Osteocyte (in vitro differentiated cells): ENCODE measurements at places on chromosomes 1 and 21. TPM values are rescaled to one million over a fixed set of nuclear protein-coding genes. Genes with fewer than 3 reads are reported as not detected.

Gene MMP23B
- 4.8 and 8.5 TPM in 2 replicates for total RNA-seq

Gene KIF17
- total RNA-seq, result 0.11 TPM in 1 of 2 replicates, not detected in the other

DNA sequence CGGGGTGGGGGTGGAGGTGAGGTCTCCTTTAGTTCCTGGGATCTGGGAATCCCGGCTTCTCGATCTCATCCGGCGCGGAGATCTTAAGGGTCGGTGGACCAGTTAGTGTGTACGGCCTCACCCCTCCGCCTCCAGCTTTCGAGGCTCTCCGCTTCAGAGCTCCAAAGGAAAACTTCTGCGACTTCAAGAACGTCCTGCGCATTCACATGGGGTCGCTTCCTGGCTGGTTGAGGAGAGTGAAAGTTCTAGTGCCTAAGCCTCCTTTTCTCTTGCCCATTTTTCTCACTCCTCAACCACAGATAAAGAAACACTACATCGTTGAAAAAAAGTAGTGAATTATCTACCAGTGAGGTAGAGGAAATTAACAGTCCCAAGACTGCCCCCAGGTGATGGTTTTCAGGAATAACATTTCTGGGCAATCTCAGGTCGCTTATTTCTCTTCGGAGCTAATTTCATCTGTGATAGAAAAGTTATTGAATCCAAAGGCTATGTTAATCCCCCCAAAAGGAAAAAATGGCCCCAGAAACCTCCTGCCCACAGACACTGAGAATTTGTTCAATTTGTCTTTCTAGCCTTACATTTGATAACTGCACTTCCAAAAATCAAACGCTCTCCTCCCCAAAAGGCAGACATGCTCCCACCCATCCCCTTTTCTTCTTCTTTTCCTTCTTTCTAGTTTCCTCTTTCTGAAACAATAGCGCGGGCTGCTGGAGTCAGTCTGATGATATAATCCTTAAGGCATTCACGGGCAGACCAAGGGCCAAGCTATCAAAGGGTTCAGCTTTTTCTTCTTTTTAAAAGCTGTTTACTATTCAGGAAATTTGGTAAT lies 20.6 kb upstream of the TBX15 start:
- H3K4me1 ChIP-seq, result peaks cover 16% of the 10 kb centered on the region
- no peak overlapping the region for H3K27ac ChIP-seq
- H3K36me3 ChIP-seq, result no peaks in the 10 kb centered on the region
- H3K27me3 ChIP-seq, result peaks cover 71% of the 10 kb centered on the region

DNA sequence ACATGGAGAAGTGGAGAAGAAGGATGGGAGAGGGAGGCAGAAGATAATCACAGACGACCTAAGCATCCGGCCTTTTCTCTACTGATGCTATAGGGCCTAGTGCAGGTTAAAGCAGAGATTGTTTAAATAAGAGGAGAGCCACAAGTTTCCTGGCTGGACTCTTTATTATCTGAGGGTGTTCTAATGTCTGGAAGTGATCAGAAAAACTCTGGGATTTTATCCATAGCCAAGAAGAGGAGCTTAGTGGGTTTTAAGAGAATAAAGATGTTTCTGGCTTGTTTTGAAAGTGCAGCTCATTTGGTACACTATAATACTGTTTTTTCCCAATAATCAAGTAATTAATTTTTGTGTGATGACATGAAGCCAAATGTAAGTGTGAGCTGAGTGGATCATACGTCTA lies 419.0 kb downstream of the PTBP2 start:
- no peaks in the 10 kb centered on the region for H3K27me3 ChIP-seq
- H3K4me1 ChIP-seq, result peaks cover 73% of the 10 kb centered on the region
- no peak for DNase-seq
- H3K36me3 ChIP-seq, result peaks cover 4% of the 10 kb centered on the region
- H3K27ac ChIP-seq, result no peak overlapping the region
- H3K4me3 ChIP-seq, result no peak overlapping the region

GRCh38 chr1:112359961-112360767 lies 35.9 kb upstream of the CTTNBP2NL start:
- peaks cover 57% of the 10 kb centered on the region for H3K27me3 ChIP-seq
- H3K4me1 ChIP-seq, result peaks cover 11% of the 10 kb centered on the region
- peak overlapping the region; percentile 20 for H3K27ac ChIP-seq
- H3K36me3 ChIP-seq, result no peaks in the 10 kb centered on the region
- DNase-seq, result no peak
- peak overlapping the region; percentile 22 for H3K4me3 ChIP-seq

DNA sequence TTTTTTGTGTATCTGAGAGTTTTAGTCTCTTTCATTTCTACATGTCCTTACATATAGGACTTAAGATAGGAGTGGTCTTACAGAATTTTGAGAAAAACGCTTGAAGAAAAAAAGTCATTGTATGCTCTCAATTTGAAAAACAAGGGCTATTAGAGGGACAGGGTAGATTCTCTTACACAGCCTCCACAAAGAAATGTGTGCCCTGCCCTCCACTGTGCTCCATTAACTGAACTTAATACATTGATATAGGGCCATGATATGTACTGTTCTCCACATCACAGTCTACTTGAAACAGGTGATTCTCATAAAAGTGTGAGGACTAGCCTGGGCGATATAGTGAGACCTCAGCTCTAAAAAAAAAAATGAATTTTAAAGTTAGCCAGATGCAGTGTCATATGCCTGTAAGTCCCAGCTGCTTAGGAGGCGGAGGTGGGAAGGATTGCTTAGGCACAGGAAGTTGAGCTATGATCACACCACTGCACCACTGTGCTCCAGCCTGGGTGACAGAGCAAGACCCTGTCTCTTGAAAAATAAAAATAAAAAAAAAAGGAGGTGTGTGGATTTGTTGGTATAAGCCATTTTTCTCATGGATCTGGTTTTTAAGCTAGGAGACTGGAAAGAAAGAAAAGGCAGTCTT lies 77.0 kb downstream of the HMCN1 start:
- no peak overlapping the region for H3K4me3 ChIP-seq
- no peak for DNase-seq
- H3K4me1 ChIP-seq, result peaks cover 27% of the 10 kb centered on the region
- no peaks in the 10 kb centered on the region for H3K36me3 ChIP-seq
- H3K27me3 ChIP-seq, result no peaks in the 10 kb centered on the region
- no peak overlapping the region for H3K27ac ChIP-seq

GRCh38 chr1:33093004-33093403 lies 12.1 kb downstream of the AZIN2 start:
- H3K27ac ChIP-seq, result no peak overlapping the region
- no peak overlapping the region for H3K4me3 ChIP-seq
- peaks cover 3% of the 10 kb centered on the region for H3K36me3 ChIP-seq
- H3K4me1 ChIP-seq, result peaks cover 16% of the 10 kb centered on the region
- no peak for DNase-seq
- no peaks in the 10 kb centered on the region for H3K27me3 ChIP-seq

DNA sequence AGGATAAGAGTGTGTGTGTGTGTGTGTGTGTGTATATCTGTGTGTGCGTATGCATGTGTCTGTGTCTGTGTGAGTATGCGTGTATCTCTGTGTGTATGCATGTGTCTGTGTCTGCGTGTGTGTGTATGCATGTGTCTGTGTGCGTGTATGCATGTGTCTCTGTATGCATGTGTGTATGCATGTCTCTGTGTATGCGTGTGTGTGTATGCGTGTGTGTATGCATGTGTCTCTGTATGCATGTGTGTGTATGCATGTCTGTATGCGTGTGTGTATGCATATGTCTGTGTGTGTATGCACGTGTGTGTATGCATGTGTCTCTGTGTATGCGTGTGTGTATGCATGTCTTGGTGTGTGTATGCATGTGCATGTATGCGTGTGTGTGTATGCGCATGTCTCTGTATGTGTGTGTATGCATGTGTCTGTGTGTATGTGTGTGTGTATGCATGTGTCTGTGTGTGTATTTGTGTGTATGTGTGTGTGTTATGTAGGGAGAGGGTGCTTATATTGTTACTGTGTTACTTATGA lies 247.8 kb downstream of the DYRK1A start:
- H3K36me3 ChIP-seq, result no peaks in the 10 kb centered on the region
- H3K4me3 ChIP-seq, result no peak overlapping the region
- peaks cover 8% of the 10 kb centered on the region for H3K4me1 ChIP-seq
- no peaks in the 10 kb centered on the region for H3K27me3 ChIP-seq
- no peak for DNase-seq
- no peak overlapping the region for H3K27ac ChIP-seq

DNA sequence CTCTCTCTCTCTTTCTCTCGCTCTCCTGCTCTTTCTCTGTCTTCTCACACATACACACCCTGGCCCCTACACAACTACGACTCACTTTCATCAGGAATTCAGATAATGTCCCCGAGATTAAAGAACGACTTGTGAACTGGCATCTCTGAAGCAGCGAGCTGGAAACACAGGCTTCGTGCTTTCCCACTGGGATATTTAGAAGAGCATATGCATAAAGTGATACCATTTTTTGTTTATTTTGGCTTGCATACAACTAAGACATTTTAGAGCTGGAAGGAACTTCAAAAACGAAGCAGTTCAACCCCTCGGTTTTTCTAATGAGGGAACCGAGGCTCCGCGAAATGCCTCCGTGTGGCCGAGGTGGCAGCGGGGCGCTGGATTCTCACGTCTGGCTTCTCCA lies 88.6 kb downstream of the ZBTB18 start:
- DNase-seq, result no peak
- H3K4me1 ChIP-seq, result peaks cover 17% of the 10 kb centered on the region
- no peaks in the 10 kb centered on the region for H3K36me3 ChIP-seq

- H3K4me1 ChIP-seq, result peaks cover 31% of the 10 kb centered on the region
- no peak overlapping the region for H3K27ac ChIP-seq
- DNase-seq, result no peak
- no peak overlapping the region for H3K4me3 ChIP-seq
- peaks cover 5% of the 10 kb centered on the region for H3K36me3 ChIP-seq
- no peaks in the 10 kb centered on the region for H3K27me3 ChIP-seq
These were observed 26.4 kb downstream of the LRRC8D start for GRCh38 chr1:89847191-89847729.

DNA sequence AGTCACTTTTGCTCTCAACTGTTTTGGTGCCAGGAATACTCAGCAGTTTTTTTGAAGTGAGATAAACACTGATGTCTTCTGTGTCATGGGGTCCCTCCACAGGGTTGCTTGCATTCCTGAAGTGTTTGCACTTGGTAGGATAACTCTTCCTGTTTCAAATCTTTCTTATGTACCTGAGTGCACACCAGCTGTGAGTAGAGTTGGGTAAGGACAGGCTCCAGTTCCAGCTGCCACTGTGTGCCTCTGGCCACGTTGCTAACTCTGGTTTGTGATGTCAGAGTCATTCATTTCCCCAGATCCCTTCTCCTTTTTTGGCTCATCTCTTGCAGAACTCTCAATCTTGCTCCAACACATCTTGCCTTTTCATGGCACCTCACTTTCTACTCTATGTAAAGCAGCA lies 356.3 kb upstream of the B3GALT2 start:
- H3K27ac ChIP-seq, result no peak overlapping the region
- no peaks in the 10 kb centered on the region for H3K36me3 ChIP-seq
- no peak overlapping the region for H3K4me3 ChIP-seq
- no peaks in the 10 kb centered on the region for H3K27me3 ChIP-seq
- no peak for DNase-seq
- peaks cover 8% of the 10 kb centered on the region for H3K4me1 ChIP-seq

GRCh38 chr1:186858923-186859322 lies 30.2 kb downstream of the PLA2G4A start:
- H3K27me3 ChIP-seq, result no peaks in the 10 kb centered on the region
- no peak overlapping the region for H3K4me3 ChIP-seq
- H3K4me1 ChIP-seq, result no peaks in the 10 kb centered on the region
- no peak for DNase-seq
- no peaks in the 10 kb centered on the region for H3K36me3 ChIP-seq
- H3K27ac ChIP-seq, result no peak overlapping the region

- no peaks in the 10 kb centered on the region for H3K4me1 ChIP-seq
- H3K36me3 ChIP-seq, result peaks cover 6% of the 10 kb centered on the region
- no peak overlapping the region for H3K4me3 ChIP-seq
- H3K27me3 ChIP-seq, result peaks cover 9% of the 10 kb centered on the region
- H3K27ac ChIP-seq, result no peak overlapping the region
- no peak for DNase-seq
These were observed 6.0 kb downstream of the TRPM2 start for GRCh38 chr21:44359396-44359795.

DNA sequence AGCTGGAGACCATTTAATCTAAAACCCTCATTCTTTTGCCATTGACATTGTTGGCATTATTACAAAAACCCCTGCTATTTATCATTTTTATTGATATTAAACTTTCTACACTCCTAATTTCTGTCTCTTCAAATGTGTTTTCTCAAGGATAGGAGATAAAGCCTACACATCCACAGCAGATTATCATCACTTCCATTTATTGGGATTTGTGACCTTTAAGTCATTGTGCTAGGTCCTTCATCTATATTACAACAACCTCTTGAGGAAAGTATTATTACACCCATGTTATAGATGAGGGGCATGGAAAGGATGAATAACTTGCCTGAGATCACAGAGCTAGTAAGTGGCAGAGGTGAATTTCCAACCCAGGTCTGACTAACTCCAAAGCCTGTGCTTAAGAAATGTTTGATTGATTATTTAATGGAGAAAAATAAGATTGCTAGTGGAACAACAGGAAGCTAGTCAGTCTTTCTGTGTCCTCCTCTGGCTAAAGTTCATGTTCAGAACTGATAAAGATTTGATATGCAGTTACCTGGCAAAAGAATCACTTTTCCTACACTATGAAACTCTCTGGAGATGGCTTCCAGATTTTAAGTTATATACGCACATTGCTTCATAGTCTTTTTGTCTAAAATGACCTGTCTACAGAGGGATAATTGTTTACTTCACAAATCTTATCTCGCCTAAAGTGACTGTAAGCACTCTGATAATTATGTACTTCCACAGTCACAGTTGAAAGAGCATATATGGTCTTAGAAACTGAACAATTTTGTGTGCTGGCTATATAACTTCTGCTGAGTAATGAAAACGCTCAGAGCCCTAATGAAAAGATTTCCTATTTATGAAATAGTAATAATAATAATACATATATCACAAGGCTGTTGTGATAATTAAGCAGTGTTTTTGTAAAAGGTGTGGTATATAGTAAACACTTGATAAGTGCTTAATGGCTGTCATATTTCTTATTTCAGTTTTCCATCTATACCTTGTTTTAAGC lies 15.0 kb downstream of the FMO5 start:
- peaks cover 4% of the 10 kb centered on the region for H3K4me1 ChIP-seq
- H3K4me3 ChIP-seq, result no peak overlapping the region
- no peak for DNase-seq
- peaks cover 4% of the 10 kb centered on the region for H3K36me3 ChIP-seq

DNA sequence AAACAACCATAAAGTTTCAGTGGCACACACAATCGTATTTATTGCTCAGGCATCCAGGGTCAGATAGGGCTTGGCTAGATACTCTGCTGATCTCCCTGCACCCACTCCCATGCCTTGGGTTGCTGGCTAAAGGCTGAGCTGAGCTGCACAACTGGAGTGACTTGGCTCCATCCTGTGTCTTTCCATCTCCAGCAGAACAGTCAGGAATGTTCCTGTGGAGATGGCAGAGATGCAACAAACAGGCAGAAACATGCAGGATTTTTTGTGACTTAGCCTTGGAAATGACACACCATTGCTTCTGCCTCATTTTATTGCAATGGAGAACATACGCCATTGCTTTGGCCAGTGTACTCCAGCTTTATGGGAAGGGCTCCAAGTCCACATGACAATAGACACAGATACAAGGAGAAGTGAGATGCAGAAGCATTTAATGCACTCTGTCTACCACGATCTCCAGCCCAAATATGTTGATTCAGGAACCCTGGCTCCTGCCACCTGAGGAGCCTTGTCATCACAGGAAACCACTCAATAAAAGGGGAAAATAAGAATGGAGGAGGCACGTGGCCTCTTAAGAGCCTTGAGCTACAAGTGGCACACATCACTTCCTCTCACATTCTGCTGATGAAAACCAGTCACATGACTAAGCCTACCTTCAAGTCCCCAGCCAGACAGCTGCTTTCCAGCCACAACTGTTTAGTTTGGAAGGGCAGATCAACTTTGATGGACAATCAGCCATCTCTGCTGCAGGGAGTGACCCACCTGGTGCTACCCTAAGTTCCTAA lies 10.1 kb upstream of the GUCA2B start:
- H3K27me3 ChIP-seq, result peaks cover 28% of the 10 kb centered on the region
- no peak overlapping the region for H3K4me3 ChIP-seq
- H3K36me3 ChIP-seq, result no peaks in the 10 kb centered on the region
